ENCODE measurements at places on chromosomes 6 and 20.

GRCh38 chr6:170097505-170098427, 193.1 kb downstream of the DLL1 start:
- DNase-seq, result no peak

GRCh38 chr6:3987053-3987452, 91.9 kb downstream of the FAM217A start:
- DNase-seq, result no peak

- peak; percentile 43 for DNase-seq
These were observed 29.7 kb downstream of the FYN start for GRCh38 chr6:111843347-111844147.

- no peak for DNase-seq
These were observed 308.3 kb upstream of the ADGRB3 start for GRCh38 chr6:68326762-68327161.

DNA sequence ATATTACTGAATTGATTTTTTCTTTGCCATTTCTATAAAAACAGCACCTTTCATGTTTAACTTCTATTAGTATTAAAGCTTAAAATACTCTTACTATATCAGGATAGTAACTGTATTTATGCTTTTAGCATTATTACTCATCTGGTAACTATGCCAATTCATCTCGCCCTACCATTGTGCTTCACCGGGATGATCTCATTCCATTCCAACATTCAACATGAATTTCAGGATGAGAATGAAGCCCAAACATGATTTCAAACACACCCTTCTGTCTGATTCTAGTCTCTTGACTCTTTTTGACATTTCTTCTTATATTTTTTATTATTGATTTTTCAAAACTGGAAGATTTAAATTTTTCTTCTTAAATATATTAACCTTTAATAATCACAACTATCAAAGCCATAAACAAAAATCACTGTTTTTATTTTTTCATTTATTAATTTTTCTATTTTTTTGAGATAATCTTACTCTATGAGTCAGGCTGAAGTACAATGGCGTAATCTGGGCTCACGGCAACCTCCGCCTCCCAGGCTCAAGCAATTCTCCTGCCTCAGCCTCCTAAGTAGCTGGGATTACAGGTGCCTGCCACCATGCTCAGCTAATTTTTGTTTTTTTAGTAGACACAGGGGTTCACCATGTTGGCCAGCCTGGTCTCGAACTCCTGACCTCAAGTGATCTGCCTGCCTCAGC, 46.7 kb downstream of the GJA1 start:
- peak; percentile 16 for DNase-seq

DNA sequence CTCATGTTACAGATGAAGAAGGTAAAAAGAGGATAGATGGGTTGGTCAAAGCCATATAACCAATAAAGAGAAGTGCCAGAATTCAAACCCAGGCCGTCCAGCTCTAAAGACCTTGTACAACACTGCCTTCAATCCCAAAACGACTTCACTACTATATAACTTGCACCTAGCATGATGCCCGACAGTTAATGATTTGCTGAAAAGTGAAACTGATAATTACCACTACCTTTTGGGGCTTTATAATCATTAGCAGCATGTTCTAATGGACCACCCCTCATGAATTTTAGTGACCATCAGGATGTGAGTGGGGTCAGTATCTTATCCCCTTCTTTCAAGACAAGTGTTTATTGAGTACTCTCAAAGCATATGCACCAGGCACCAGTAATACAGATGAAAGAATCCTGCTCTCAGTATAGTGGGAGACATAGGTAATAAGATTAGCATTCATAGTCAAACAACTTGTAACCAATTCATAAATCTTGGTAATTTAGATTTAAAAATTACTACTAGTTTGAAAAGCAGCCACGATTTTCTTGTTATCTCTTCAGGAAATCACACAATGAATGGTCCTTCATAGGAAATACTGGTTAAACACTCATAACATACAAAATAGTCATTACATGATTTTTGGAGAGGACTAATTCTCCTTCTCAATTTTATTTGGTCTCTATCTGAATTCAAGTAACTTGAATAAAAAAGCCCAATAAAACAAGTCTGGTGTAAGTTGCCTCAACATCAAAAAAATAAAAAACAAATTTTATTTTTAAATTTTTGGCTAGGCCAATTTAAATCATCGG, 98.0 kb downstream of the EPB41L2 start:
- DNase-seq, result no peak

GRCh38 chr6:27133281-27134227, 113.9 kb upstream of the PRSS16 start:
- DNase-seq, result peak; percentile 67

DNA sequence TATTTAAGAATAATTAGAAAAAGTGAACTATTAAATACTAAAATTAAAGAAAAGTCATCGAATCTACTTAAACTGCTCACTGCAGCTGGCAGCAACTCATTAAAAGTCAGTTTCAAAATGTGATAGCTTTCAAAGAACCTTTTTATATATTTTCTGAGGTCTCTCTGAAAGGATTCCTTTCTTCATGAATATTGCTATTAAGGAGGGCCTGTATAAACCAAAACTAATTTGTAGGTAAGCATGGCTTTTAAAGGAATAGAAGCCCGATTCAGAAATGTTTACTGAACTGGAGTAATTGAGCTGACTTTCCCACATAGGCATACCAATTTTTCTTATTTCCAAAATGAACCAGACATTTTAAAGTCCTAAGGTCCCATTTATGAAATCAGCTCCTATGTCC, 41.2 kb upstream of the ENPP1 start:
- no peak for DNase-seq

GRCh38 chr6:126945812-126946360, 172.6 kb upstream of the RSPO3 start:
- no peak for DNase-seq

DNA sequence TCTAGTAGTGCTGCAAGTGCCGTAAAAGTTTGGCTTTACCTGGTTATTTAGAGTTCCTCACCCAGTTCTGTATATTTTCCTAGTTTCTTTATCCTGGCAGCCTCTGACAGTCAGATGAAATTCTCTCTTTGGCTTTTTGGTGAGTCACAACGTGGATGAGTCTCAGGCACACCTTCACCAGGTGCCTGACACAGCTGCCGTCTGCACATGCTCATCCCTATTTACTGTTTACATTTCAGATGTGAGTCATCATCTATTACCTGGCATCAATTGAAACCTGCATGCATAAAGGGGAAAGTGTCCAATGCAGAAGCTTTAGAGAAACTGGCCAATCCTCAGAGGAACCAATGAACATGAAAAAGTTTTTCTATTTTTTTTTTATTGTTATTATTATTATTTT, 33.3 kb upstream of the ADGRF4 start:
- peak; percentile 89 for DNase-seq

GRCh38 chr6:71665931-71666330, 220.4 kb upstream of the RIMS1 start:
- no peak for DNase-seq

GRCh38 chr6:169589293-169589692, 112.5 kb downstream of the WDR27 start:
- peak; percentile 61 for DNase-seq

DNA sequence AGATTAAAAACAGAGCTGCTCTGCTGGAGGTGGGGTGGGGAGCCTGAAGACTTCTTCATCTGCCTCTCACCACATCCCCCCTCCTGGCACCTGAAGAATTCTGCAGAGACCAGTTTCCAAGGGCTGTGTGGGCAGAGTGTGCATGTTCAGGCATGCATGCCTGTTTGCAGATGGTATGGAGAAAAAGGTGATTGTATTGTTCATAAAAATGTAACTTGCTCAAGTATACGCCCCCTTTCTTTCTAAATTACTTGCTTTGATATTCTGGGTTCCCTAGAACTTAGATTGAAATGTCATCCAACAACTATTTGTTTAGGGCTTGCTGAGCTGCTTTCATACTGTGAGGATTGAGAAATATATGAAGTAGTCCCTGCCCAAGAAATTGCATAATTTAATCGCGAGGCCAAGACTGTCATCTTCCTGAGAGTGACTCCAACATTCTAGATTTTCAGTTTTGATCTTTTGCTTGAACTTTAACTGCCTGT, 83.6 kb downstream of the LCA5 start:
- peak; percentile 47 for DNase-seq

- DNase-seq, result no peak
These were observed 31.6 kb downstream of the CNR1 start for GRCh38 chr6:88134575-88134974.

DNA sequence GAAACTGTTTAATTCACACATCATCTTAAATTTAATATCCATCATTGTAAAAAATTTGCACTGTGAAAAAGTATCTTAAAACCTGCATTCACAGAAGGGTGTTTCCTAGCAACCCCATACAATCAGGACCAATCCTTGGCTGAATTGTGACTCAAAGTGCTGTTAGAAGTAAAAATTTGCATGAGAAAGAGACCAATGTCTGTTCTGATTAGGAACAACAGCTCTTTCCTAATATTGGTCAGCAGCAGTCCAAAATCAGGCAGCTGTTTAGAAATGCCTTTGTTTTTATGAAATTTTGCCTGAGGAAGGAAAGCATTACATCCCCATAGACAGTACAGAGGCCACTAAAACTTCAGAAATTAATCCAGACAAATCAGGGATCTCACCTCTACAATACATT, 987.0 kb downstream of the HACE1 start:
- DNase-seq, result no peak

DNA sequence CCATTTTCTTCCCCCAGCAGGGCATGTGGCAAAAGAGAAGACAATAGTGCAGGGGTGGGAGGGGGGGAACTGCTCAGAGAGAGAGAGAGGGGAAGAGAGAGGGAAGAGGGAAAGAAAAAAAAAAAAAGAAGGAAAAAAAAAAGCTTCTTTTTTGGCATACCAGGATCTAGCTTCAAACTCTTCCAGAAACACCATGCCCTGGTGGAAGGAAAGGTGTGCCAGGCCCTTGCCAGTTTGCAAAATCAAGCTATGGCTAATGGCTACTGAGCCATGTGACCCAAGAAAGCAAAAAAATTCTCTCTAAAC, 326 bp downstream of the ZMYND8 start:
- no peak for DNase-seq

DNA sequence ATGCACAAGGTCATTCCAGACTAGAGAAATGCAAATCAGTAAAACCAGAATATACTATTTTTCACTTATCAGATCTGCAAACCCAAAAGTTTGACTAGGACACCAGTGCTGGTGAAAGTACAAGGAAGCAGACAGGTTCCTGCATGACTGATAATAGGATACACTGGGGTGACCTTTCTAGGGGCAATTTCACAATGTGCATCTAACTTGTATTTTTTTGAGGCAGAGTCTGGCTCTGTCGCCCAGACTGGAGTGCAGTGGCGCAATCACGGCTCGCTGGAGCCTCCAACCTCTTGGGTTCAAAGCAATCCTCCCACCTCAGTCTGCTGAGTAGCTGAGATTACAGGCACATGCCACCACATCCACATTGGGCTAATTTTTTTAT, 11.4 kb downstream of the COMMD7 start:
- no peak for DNase-seq

DNA sequence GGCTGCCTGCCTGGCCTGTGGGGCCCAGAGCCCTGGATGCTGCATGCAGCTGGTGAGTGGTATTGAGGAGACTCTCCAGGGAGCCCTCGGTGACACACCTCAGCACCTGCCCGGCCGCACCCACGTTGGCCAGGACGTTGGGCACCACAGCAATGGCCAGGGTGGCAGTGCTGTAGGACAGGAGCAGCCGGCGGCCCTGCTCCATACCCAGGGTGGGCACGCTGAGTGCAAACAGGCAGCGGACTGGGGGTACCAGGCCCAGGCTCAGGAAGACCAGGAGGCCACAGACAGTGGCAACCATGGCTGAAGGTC, 4.7 kb downstream of the OCSTAMP start:
- no peak for DNase-seq

DNA sequence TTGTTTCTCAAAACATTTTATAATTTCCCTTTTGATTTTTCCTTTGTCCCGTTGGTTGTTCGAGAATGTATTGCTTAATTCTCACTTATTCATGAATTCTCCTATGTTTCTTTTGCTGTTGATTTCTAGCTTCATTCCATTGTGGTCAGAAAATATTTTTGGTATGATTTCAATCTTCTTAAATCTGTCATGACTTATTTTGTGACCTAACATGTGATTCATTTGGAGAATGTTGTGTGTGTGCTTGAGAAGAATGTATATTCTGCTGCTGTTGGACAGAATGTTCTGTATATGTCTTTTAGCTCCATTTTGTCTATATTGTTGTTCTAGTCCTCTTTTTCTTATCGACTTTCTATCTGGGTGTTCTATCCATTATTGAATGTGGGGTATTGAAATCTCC, 286.2 kb upstream of the RNF217 start:
- DNase-seq, result no peak

DNA sequence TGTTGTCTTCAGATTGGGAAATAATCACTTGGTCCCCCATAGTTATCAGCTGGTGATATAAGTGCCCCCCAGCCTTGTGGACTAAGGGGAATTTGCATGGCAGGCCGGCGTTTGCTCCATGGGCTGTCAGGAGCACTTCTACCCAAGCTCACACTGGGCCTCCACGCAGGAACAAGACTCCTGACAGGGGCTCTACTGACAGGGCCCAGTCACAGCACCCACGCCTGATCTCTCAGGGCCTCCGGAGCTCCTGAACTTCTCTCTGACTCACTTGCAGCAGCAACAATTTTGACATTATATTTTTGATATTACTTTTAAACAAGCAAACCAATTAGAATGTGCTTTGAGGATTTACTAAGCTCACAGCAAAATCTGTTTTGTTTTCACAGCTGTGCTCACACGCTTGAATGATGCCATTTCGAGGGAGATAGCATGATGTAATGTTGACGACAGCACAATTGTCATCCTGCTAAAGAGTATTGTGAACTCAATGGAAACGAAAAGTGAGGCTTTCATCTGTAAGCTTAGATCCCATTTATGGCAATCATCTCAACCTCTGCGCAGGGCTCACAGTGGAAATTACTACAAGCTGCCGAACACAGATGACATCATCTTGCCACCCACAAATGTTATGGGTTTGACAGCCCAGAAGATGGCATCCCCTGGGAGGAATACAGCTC, 28.7 kb upstream of the TXNDC5 start:
- no peak for DNase-seq

DNA sequence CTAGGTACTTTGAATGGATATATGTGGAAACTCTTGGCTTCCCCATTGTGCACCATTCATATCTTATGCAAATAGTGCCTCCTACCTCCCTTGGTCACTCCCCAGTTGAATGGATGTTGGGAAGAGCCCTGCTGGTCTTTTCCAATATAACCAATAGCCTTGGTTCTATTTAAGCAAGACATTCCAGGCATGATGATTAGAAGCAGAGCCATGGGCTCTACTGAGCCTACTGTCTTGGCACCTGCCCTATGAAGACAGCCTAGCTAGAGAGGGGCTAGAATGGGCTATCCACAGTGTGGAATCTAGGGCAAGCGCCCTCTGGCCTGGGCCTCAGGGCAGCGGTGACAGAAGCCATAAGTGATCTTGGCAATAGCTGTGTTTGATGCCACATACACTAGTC, 15.6 kb downstream of the SLC17A1 start:
- no peak for DNase-seq

GRCh38 chr20:652615-653109, 338 bp downstream of the SRXN1 start:
- DNase-seq, result no peak

- DNase-seq, result no peak
These were observed 76.4 kb upstream of the ADGRF4 start for GRCh38 chr6:47621838-47622449.

All from SW480 (cell line).